Stimulated activated CD4-positive, alpha-beta T cell treated with anti-CD3 and anti-CD28 coated beads, Interleukin-12 subunit alpha, Interleukin-12 subunit beta, amount 100 ng/mL, for 24 hours (primary cell): ENCODE measurements at places on chromosomes 12 and 14.

GRCh38 chr14:93832081-93832480 lies 43.8 kb upstream of the PRIMA1 start:
- DNase-seq: no peak

- no peak for DNase-seq
Observed at GRCh38 chr12:60693019-60693626, 1097.3 kb downstream of the SLC16A7 start.

DNA sequence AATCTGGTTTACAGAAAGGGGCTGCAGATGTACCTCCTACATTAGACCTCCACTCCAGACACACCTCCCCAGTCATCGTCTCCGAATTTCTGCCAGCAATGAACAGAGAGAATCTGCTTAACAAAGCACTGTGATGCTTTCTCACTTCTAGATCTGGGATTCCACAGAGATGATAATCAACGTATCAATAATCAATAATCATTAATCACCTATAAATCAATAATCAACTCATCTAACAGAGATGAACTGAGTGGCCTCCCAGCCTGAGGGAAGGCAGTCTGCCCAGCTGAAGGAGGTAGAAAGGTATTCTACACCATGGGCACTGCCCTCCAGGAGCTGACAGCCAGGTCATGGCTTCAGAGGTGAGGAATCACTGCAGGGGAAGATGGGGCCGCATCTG lies 183.2 kb downstream of the TMEM132D start:
- DNase-seq: no peak

- DNase-seq: no peak
Observed at GRCh38 chr12:62618319-62618718, 151.7 kb downstream of the MON2 start.

DNA sequence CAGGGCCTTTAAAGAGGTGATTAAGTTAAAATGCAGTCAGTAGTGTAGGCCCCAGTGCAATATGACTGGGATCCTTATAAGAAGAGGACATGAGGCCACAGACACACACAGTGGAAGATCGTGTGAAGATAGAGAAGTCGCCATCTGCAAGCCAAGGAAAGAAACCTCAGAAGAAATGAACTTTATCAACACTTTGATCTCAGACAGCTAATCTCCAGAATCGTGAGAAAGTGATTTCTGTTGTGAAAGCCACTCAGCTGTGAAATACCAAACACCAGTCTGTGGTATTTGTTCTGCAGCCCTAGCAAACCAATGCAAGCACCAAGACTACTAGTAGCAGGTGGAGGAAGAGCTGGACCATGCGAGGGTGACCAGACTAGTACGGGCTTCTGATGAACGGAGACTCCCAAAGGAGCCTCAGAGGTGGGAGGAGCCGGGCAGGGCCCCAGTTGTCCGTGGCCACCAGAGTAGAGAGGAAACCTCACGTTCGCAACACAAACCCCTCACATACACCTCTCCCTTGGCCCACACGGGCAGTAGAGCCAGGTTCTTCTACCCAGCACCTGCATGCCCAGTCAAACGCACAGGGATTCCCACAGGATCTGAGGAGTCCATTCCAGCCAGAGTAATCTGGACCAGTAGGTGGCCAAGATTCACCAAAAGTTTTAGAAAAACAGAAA lies 243.0 kb downstream of the TTC8 start:
- DNase-seq: no peak

GRCh38 chr14:103562179-103562428 lies 353 bp downstream of the BAG5 start:
- no peak for DNase-seq

DNA sequence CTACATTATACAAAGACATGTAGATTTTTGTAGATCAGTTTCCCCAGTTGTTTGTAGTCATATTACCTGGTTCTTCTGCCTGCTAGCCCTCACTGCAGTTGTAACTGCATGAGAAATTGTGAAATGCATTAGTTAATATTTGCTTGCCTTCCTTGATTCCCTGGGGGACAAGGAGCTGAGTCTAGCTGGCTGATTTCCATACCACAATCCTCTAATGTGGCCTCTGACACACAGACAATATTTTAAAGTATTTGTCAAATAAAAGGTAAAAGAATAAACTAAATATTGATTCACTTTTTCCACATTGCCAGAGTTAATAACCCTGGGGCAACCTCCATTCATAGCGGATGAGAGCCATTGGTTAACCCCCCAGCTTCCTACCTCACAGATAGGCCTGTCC lies 128.8 kb upstream of the TMEM132C start:
- no peak for DNase-seq

- DNase-seq: no peak
Observed at GRCh38 chr14:68141281-68142088, 321.9 kb downstream of the RAD51B start.

GRCh38 chr12:14845350-14845750 lies 2.0 kb upstream of the ART4 start:
- no peak for DNase-seq

DNA sequence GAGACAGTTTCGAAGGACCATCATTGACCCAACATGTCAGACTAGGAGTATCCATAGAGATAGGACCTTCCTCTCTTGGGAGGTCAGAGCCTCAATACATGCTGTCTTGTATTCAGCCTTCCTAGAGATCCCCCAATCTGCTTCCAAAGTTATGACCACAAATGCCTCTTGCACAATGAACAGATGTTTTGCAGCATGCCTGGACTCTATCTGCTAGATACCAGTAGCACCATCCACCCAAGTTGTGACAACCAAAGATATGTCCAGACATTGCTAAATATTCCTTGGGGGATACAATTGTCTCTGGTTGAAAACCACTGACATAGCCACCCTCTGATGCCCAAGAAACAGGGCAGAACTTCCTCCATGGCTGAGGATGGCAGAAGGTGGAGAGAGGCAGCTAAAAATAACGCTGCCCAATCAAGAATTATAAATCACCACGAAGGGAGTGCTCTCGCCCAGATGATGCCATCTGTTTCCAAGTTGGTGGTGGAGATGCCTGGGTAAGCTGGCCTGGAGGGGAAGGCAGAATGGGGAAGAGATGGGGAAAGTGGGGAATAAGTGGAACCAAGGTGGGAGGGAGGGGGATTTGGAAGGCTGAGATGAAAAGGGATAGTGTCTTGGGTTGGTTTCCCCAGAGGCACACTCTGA lies 42.9 kb upstream of the NOS1 start:
- no peak for DNase-seq

GRCh38 chr12:18794000-18794399 lies 56.1 kb downstream of the CAPZA3 start:
- no peak for DNase-seq

DNA sequence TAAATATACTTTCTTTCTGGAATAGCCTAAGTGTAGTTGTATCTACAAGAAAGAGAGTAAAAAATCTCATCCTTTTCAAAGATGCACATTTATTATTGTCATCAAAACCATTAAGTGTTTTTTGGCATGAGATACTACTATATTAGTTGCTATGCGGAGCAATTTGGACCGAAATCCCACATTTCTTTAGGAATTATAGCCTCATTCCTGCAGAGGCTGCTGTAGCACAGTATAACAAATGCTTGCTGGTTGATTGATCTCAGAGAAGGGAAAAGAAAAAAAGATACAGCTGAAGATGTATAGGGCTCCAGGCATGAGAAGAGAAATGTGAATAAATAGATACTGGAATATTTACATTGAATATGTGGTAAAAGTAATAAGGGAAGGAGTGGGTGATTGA lies 36.0 kb downstream of the RHOJ start:
- DNase-seq: no peak

- DNase-seq: no peak
Observed at GRCh38 chr12:132389526-132390286, 60.3 kb upstream of the GALNT9 start.

- DNase-seq: no peak
Observed at GRCh38 chr12:12207746-12208145, 59.1 kb downstream of the LRP6 start.

GRCh38 chr12:109421355-109422087 lies 55.6 kb downstream of the KCTD10 start:
- no peak for DNase-seq

DNA sequence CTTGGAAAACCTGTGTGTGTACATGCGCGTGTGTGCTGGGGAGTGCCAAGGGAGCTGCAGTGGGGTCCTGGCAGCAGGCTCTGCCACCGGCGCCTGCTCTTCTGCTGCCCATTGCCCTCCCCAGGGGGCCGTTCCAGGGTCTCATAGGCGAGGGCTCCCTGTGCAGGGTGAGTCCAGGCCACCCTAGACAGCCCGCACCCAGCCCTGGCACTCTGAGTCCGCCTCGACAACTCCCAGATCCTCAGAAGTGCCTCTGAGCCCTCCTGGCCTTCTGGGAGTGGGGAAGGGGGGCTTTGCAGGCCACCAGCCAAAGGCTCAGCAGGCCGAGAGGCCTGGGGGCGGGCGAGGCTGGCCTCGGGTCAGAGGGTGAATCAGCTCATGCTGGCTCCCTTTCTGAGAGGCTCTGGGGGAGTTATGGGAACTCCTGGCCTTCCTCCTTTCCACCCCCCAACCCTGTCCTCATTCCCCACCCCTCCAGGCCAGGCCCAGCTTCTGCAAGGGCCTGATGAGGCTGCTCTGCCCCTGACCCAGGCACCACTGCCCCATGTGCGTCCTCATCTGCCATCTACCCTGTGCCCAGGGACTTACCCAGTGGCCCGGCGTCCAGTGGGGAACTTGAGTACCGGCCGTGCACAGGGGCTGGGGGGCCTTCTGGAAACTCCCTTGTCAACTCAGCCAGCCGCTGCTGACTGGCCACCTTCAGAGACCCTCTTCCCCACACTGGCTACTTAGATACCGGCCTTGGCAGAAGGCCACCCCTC lies 2.1 kb upstream of the TEDC1 start:
- DNase-seq: no peak

GRCh38 chr14:98198385-98198784 lies 1073.6 kb downstream of the BCL11B start:
- DNase-seq: no peak

- no peak for DNase-seq
Observed at GRCh38 chr12:104722601-104723534, 235.2 kb downstream of the SLC41A2 start.

DNA sequence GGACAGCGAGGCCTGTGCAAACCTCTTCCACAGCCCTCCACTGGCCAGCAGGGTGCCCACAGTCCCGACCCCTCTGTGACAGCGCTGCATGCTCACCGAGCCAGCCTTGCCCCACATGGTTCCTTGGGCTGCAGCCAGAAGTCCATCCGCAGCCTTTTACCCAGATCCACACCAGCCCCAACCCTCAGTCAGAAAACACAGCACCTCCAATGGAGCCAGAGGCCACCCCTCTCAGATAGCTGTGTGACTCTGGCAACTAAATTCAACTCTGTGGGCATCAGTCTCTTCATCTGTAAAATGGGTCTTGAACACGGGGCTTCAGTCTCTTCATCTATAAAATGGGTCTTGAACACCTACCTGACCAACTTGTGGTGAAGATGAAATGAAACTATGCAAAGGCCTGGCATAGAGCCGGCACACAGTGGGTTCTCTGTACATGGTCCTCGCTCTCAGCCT lies 38.0 kb downstream of the NFKBIA start:
- no peak for DNase-seq

- DNase-seq: no peak
Observed at GRCh38 chr12:113371808-113372207, 13.4 kb downstream of the PLBD2 start.

DNA sequence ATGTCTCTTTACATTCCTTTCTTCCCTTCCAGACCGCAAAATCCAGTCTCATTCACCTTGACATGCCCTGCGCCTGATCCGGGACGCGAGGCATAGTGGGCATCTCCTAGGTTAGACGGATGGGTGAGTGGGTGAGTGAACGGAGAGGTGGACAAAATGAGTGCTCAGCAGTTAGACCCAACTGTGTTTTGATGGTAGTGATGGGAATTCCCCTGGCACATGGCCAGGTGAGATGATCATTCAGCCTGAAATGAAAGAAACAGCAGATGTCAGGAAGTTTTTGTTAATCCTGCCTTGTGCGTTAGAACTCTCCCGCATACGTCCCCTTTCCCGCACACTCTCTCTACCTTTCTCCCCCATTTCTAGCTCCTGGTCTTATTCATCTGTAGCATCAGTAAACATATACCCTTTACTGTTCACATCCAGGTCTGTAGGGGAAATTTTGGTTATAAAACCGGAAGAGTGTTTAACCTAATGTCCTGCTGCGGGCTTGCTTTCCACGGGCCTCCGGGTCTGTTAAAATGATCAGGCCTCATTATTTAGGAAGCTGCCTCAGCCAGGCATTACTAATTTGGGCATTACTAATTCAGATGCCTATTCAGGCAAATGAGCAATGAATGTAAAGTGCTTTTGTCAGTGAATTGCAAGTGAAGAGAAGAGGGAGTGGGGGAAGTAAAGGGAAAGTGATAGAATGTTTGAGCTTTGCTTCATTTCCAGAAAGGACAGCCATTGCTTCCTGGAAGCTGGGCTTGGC lies 172.8 kb downstream of the ETV6 start:
- no peak for DNase-seq

DNA sequence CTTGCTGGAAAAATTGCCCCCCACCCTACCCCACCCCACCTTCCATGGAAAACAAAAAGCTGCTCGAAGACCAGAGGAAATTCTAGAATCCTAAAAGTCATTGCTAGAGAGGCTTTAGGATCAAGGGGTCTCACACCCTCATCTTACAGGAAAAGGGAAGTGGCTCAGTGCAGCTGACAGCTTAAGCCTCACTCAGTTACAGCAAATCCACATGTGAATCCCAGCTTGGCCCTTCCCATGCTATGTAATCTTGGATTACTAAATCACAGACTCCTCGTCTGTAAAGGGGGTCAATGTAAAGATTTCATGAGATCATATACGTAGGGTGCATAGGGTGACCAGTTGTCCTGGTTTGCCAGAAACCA lies 25.9 kb downstream of the CMKLR1 start:
- DNase-seq: no peak

DNA sequence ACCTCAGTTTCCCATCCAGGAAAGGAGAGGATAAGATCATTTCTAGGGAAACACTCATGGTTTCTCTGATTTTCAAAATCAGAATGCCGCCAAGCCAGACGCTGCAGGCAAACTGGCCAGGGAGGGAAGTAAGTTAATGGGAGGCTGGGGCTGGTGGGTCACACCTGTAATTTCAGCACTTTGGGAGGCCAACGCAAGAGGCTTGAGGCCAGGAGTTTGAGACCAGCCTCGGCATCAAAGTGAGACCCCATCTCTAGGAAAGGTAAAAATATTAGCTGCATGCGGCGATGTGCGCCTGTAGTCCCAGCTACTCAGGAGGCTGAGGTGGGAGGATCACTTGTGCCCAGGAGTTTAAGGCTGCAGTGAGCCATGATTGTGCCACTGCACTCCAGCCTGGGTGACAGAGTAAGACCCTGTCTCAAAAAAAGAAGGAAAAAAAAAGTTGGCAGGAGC lies 587 bp downstream of the SELPLG start:
- no peak for DNase-seq

- no peak for DNase-seq
Observed at GRCh38 chr12:95739561-95740313, 50.8 kb downstream of the NTN4 start.

DNA sequence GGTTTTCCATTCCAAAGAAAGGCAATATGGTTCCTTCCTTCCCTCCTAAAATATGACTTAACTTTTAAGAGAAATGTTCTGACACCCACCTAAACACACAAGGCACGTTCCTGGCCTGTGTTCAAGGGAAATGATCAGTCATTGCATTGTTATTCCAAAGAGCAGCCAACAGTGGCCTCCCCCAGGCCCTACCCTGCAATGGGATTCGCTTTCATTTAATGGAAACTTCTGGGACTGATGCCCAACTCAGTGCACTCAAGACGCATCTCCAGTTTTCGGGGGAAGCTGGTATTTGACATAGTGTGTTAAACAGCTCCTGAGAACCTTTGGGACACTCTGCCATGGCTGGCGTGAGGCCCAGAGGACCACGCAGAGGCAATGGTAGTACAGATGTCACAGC lies 65.9 kb downstream of the DDX51 start:
- no peak for DNase-seq

GRCh38 chr14:94397289-94398181 lies 9.1 kb upstream of the SERPINA1 start:
- no peak for DNase-seq
